Kidney epithelial cell (primary cell): ENCODE measurements at places on chromosomes 4 and X. TPM values are rescaled to one million over a fixed set of nuclear protein-coding genes. Genes with fewer than 3 reads are reported as not detected.

The NCAPG gene
- total RNA-seq, result 2.7 and 6.2 TPM in 2 replicates

The SORBS2 gene
- total RNA-seq, result 18.8 and 21.4 TPM in 2 replicates

The DMRTC1 gene
- not detected in 2 replicates for total RNA-seq

The CMC4 gene
- total RNA-seq, result 10.5 and 12.2 TPM in 2 replicates

The OPHN1 gene
- total RNA-seq, result 3.1 and 6.9 TPM in 2 replicates

The S100G gene
- not detected in 2 replicates for total RNA-seq

The MAGEA9B gene
- 0.17 TPM in 1 of 2 replicates, not detected in the other for total RNA-seq

The TRPC5OS gene
- total RNA-seq, result not detected in 2 replicates

The GCNA gene
- 3.1 and 4.1 TPM in 2 replicates for total RNA-seq

DNA sequence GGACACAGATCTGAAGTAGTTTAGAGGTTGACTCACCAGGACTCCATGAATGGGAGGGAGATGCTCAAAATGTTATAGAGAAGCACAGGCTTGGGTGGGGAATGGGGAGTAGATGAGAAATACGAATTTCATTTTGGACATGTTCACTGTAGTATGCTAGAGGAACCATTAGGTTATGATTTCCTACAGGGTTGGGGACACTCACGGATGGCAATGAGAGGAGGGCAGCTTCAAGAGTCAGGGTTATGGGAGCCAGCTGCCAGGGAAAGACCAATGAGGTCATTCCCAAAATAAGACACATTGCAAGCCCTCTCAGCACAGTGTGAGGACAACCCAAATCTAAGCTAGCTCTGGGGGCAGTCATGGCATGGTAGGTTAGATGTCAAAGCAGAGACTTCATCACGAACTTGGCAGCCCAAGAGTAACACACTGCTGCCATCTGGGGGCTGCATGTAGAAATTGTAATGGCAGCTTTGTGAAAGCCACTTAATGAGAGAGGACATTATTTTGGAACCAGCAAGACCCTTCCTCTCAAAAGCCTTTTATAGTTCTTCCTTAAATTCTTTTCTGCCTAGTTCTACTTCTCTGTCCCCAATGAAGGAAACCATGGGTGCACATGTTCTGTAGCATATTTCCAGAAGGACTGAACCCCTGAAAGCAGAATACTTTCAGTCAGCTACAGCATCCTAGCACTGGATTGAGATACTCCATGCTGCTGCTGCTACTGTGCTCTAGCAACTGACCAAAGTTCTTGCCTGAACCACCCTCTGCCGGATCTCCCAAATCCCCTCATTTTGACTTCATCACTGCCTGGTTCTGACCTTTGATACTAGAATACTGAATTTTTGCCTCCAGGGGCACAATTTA lies 16.2 kb upstream of the ZCCHC12 start:
- DNase-seq, result no peak

- no peak for DNase-seq
These were observed 25.7 kb downstream of the CXCL13 start for GRCh38 chr4:77631276-77631675.

GRCh38 chr4:178784491-178784890 lies 1342.3 kb upstream of the AGA start:
- DNase-seq, result no peak

DNA sequence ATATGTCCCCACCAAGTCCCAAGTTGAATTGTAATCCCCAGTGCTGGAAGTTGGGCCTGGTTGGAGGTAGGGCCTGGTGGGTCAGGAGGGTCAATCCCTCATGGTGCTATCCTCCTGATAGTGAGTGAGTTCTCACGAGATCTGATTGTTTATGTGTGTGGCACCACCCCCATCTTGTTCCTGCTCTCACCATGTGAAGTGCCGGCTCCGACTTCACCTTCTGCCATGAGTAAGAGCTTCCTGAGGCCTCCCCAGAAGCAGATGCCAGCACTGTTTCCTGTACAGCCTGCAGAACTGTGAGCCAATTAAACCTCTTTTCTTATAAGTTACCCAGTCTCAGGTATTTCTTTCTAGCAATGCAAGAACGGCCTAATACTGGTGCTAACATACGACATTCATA lies 22.7 kb upstream of the TMEM33 start:
- no peak for DNase-seq

DNA sequence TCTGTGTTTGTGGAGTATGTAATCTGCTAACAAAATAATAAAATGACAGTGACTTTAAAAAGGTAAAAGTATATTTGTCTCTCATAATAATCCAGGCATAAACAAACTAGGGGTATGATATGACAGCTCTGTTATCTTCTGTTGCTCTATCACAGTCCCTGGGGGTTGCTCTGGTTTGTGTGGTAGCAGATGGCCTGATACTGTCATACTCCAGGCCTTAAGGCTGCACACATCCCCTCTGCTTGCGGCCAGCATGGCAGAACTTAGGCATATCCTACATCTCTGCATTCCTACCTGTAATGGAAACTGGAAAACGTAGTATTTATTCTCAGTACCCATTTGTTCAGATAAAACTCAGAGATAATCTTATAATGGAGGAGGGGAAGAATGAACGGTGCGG lies 117.9 kb upstream of the HAND2 start:
- no peak for DNase-seq

GRCh38 chr4:177374966-177375365 lies 65.3 kb downstream of the NEIL3 start:
- no peak for DNase-seq

DNA sequence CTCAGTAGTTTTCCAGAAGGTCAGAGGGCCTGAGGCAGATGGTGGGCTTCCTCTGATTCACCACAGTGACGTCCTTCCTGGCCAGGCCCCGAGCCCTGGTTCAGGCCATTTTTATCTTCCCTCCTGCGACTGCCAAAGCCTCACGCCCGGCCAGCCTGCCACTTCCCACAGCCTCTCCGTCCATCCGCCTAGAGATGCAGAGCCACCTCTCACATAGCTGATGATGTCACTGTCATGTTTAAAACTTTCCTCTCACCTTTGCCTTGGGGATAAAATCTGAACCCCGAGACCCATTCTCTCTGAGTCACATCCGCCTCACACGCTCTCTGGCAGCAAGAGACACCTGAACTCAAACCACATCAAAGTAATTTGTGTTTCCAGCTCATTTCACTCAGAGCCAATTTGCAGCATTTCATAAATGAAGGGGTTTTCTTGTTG lies 175.3 kb downstream of the QDPR start:
- peak; percentile 37 for DNase-seq

- DNase-seq, result no peak
These were observed 7.1 kb downstream of the FAT4 start for GRCh38 chr4:125321709-125322365.

DNA sequence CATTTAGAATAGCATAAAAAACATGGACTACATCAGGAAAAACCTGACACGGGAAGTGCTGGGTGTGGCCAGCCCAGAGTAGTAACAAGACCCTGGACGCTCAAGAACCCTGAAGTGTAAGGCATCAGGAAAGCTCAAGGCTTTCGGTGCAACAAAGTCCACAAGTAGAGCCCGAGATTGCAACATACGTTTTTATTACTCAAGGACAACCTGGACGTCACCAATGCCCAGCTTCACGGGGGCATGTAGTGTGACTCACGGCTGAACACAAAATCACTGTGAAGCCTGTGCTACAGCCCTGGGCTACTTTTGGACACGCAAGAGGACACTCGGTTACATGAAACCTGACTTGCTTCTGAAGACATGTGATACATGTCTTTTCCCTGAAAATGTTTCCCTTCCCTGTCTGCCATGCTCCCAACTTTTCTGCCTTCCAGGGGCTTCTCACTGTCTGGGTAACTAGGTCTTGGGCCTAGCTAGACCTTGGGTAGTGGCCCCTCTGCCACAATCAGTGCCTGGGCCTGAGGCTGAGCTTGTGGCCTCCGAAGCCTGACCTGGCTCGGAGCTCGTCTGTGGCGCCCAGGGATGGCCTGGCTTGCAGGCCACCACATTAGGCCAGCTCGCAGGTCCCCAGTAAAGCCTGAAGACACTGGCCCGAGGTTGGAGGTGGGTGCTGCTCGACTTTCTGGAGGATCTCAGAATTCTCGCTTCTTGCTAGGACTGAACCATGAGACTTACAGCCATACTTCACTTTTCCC lies 9.2 kb downstream of the IRAK1 start:
- DNase-seq, result no peak

- DNase-seq, result no peak
These were observed 57.4 kb downstream of the DCK start for GRCh38 chr4:71050809-71051208.
